H9 (cell line): ENCODE measurements at places on chromosomes 11 and 22. TPM values are rescaled to one million over a fixed set of nuclear protein-coding genes. Genes with fewer than 3 reads are reported as not detected.

- H3K27me3 ChIP-seq = no peaks in the 10 kb centered on the region
- H3K4me3 ChIP-seq = no peak overlapping the region
- H3K36me3 ChIP-seq = peaks cover 13% of the 10 kb centered on the region
- H3K27ac ChIP-seq = no peak overlapping the region
- DNase-seq = no peak
These were observed 37.2 kb downstream of the POU2AF3 start for GRCh38 chr11:111335549-111335948.

- no peak overlapping the region for H3K4me3 ChIP-seq
- no peaks in the 10 kb centered on the region; the same call in 1 of the 2 replicates for H3K4me1 ChIP-seq
- H3K27me3 ChIP-seq = no peaks in the 10 kb centered on the region
- no peak overlapping the region for H3K27ac ChIP-seq
- H3K36me3 ChIP-seq = no peaks in the 10 kb centered on the region
These were observed 194.7 kb downstream of the KIRREL3 start for GRCh38 chr11:126805870-126806269.

DNA sequence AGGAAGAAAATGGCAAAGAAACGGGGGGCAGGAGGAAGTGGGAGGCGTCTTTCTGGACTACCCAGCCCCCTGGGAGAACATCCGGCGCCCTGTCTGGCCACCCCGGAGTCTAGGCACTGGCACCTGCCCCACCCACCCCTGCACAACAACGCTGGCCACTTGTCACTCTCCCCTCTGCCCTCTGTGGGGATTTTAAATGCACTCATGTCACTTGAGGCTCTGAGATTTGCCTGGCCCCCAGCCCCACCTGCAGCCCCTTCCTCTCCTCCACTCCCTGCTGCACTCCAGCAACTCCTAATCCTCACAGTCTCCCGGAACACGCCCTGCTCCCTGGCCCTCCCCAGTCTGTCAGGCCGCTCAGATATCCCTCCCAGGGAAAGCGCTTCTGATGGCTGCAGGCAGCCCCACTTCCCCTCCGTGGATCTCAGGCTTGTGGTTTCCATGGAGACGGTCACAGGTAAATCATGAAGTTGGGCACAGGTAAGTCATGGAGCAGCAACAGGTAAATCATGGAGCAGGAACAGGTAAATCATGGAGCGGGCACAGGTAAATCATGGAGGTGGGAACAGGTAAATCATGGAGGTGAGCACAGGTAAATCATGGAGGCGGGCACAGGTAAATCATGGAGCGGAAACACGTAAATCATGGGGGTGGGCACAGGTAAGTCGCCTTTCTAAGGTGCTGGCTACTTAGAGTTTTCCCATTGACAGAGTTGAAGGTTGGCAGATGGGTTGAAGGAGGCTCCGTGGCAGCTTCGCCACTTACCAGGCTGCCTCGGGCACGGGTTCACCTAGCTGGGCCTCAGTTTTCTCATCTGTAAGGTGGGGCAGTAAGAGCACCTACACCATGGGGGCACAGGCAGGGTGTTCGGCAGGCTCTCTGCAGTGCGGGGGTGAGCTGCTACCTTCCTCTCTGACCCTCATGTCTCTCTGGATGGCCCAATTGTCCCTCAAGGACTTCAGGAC lies 79.0 kb upstream of the SHISAL1 start:
- H3K4me3 ChIP-seq = no peak overlapping the region
- H3K27me3 ChIP-seq = no peaks in the 10 kb centered on the region
- peak; percentile 35 for DNase-seq
- no peak overlapping the region for H3K27ac ChIP-seq
- no peaks in the 10 kb centered on the region for H3K36me3 ChIP-seq

- no peaks in the 10 kb centered on the region for H3K27me3 ChIP-seq
- no peaks in the 10 kb centered on the region for H3K4me1 ChIP-seq
- no peak for DNase-seq
- no peak overlapping the region for H3K27ac ChIP-seq
These were observed 15.6 kb upstream of the DENND5A start for GRCh38 chr11:9280655-9281301.

DNA sequence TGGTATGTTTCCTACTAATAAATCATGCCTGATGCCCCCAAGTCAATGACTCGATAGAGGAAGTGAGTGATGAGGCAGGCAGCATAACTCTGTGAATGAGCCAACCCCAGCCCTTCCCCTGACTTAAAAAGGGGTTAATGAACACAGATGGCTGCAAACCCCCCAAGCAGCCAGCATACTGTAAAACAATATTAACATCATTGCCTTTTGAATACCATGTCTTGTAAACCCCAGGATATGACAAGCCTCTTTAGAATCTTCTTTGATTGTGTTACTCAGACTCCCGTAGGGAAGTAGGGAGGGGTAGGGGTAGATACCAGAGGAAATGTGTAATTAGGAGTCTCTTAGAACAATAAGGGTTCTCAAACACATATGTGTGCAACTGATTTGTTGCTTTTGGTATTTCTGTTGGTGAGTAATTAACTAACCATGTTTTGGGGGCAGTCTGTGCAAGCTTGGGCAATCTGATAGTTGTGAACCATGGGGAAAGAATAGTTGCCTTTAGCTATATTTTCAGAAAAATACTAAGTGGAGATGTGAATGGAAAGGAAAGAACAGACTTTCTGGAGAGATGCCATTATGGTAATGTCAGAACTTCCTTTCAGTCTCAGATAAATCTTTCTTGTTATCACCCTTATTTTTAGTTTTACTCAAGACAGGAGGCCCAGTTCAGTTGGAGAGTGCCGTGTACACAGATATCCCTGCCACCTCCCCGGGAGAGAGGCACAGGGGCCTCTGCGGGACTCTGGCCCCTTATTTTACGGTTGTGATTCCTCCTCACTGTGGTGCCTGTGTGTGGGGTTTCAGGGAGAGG lies 701.8 kb downstream of the NTM start:
- 0 out of 2 replicates have a peak, but pooled peaks cover 4% of the 10 kb centered on the region for H3K4me1 ChIP-seq
- peaks cover 9% of the 10 kb centered on the region for H3K36me3 ChIP-seq
- DNase-seq = no peak
- H3K27ac ChIP-seq = no peak overlapping the region
- H3K27me3 ChIP-seq = no peaks in the 10 kb centered on the region

DNA sequence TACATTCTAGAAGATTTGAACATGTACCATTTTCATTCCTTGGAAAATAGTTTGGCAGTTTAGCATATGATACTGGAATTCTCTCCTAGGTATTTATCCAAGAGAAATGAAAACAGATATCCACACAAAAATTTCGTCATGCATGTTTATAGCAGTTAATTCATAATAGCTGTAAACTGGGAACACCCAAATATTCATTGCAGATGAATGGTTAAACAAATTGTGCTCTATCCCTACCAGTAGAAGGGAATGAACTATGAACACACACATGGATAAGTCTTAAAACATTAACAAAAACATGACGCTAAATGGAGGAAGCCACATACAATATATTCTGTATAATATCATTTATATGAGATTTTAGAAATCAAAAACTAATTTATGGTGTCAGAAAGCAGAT lies 61.5 kb downstream of the PDE3B start:
- H3K36me3 ChIP-seq = peaks cover 20% of the 10 kb centered on the region
- no peaks in the 10 kb centered on the region for H3K27me3 ChIP-seq
- no peaks in the 10 kb centered on the region for H3K4me1 ChIP-seq
- DNase-seq = no peak
- H3K4me3 ChIP-seq = no peak overlapping the region
- no peak overlapping the region for H3K27ac ChIP-seq

DNA sequence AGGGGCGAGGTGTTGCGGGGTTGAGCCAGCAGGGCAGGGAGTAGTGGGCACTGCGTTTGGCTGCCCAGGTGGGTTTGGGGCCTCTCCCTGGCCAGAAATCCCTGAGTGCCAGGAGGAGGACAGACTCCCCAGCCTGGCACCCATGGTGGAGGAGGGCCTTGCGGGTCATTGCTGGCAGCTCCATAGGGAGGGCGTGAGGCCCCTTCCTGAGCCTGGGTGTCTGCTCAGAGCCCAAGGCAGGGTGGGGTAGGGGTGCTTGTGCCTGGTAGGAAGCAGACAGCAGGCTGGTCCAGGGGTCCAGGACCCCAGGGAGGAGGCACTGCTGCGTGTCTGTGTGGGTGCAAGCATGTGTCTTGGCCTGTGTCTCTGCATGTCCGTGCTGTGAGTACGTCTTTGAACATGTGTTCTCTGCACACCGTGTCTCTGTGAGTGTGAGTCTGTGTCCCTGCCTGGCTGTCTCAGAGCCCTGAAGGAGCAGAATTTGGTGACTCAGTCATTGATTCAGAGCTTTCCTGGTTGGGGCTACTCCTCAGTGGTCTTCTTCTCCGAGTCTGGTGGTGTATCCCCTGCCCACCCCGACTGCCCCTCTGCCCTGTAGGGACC lies 3.9 kb downstream of the TSPAN4 start:
- H3K36me3 ChIP-seq = no peaks in the 10 kb centered on the region
- H3K27ac ChIP-seq = no peak overlapping the region
- DNase-seq = no peak
- no peaks in the 10 kb centered on the region; the same call in 1 of the 2 replicates for H3K27me3 ChIP-seq
- H3K4me1 ChIP-seq = peaks cover 2% of the 10 kb centered on the region; the same call in 1 of the 2 replicates
- peak overlapping the region; percentile 35; the same call in 2 of the 3 replicates for H3K4me3 ChIP-seq

- H3K4me3 ChIP-seq = no peak overlapping the region
- DNase-seq = no peak
- no peak overlapping the region for H3K27ac ChIP-seq
These were observed 44.1 kb upstream of the NFRKB start for GRCh38 chr11:129939510-129939909.

DNA sequence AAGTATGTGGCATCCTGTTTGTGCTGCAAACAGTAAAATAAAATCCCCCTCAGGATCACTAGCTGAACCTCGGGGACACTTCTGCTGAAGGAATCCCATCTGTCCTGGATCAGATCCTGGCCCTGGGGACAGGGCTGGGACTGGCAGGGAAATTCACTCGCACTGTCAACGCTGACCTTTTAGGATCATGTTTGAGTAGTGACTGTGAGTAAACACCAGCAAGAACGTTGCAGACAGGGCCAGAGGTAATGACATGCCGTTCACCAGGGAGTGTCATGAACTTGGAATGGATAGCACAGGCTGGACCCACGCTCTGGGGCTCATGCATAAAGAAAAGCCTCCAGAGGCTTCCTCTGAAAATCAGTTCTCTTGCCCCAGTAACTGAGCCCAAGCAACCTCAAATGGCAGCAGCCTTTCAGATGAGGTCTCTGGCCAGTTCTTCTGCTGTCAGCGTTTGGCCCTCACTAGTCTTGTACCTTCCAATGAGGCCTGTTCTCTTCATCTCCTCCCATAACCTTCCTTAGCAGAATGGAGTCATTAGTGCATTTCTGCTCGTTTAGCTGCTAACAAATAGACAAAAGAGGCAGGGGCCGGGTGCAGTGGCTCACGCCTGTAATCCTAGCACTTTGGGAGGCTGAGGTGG lies 51.0 kb upstream of the BARX2 start:
- DNase-seq = no peak
- no peak overlapping the region; the same call in 2 of the 3 replicates for H3K4me3 ChIP-seq
- no peak overlapping the region for H3K27ac ChIP-seq
- H3K4me1 ChIP-seq = peaks cover 8% of the 10 kb centered on the region
- H3K36me3 ChIP-seq = no peaks in the 10 kb centered on the region

GRCh38 chr11:9783986-9784385 lies 120.1 kb downstream of the SWAP70 start:
- H3K4me1 ChIP-seq = no peaks in the 10 kb centered on the region
- H3K27me3 ChIP-seq = no peaks in the 10 kb centered on the region
- DNase-seq = no peak
- H3K27ac ChIP-seq = no peak overlapping the region
- peaks cover 30% of the 10 kb centered on the region; the same call in 2 of the 3 replicates for H3K36me3 ChIP-seq

- no peak overlapping the region for H3K27ac ChIP-seq
- no peak for DNase-seq
- no peaks in the 10 kb centered on the region for H3K4me1 ChIP-seq
- no peak overlapping the region for H3K4me3 ChIP-seq
These were observed 34.1 kb downstream of the LMO1 start for GRCh38 chr11:8229299-8230177.

NXPE1 gene
- not detected in 2 replicates for total RNA-seq

C11orf87 gene
- 0.11 TPM in 2 replicates for total RNA-seq

SERHL2 gene
- 1.0 and 2.7 TPM in 2 replicates for total RNA-seq

RASD2 gene
- total RNA-seq = 0.42 and 0.53 TPM in 2 replicates

OR5T1 gene
- not detected in 2 replicates for total RNA-seq

VWCE gene
- total RNA-seq = 18.7 and 20.6 TPM in 2 replicates

PIWIL4 gene
- total RNA-seq = not detected in 2 replicates

MOGAT2 gene
- not detected in 2 replicates for total RNA-seq

COA4 gene
- 115 and 116 TPM in 2 replicates for total RNA-seq

CDHR5 gene
- total RNA-seq = 0.46 TPM in 1 of 2 replicates, not detected in the other
